AG04450 (cell line): ENCODE measurements at places on chromosomes 11 and 22.

- peak; percentile 16 for DNase-seq
Measured at GRCh38 chr11:126878913-126879482, 121.6 kb downstream of the KIRREL3 start.

DNA sequence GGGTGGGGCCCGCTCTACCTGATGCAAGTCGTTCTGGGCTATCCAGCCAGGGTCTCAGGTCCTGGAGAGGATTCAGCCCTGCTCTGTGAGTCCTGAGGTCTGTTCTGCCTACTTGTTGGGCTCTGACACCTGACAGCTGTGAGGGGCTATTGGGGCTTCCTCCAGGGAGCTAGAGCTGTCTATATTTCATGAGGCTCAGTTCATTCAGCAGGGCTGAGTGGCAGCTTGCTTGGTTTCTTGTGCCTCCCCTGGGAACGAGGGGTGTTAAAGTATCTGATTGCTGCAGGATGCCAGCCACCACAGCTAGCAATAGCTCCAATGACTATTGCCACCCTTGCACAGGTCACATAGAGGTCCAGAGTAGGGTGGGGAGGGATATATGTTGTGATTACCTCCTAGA is 26.7 kb downstream of the INSC start:
- no peak for DNase-seq

- peak; percentile 45 for DNase-seq
Measured at GRCh38 chr11:75388386-75389275, 10.7 kb upstream of the RPS3 start.

DNA sequence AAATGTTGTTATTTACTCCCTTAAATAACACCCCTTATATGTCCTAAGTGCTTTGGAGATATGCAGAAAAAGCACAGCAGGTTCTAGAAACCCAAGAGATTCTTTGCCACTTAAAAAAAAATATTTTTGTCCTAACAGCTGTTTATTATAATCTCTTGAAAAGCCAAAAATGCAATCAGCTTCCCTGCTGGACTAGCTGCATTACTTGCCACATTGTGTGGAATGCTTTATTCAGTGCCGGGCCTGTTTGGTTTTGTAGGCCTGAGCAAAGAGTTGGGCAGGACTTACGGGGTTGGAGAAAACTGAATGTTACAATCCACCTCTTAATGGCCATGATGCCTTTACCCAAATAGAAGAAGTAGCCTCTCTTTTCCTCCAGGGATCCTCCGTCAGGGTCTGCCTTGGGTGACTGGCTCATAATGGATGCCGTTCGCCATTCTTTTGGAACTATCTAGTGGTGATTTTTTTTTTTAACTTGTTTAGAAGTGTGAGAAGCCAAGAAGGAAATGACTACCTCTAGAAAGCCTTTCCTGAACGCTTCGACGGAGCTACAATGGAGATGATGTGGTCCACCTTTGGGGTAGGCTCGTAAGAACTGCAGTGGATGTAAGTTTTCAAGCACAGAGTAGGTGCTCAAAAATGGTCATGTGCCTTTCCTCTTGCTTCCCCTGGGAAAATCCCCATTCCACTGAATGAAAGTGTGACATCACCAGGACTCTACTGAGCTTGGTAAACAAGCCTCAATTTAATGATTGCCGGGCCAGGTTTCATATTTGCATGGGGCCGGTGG is 241.3 kb upstream of the NCAM1 start:
- DNase-seq: no peak

GRCh38 chr22:36376265-36376664 is 11.5 kb downstream of the MYH9 start:
- DNase-seq: no peak

GRCh38 chr11:77515483-77515882 is 41.6 kb upstream of the PAK1 start:
- DNase-seq: no peak

DNA sequence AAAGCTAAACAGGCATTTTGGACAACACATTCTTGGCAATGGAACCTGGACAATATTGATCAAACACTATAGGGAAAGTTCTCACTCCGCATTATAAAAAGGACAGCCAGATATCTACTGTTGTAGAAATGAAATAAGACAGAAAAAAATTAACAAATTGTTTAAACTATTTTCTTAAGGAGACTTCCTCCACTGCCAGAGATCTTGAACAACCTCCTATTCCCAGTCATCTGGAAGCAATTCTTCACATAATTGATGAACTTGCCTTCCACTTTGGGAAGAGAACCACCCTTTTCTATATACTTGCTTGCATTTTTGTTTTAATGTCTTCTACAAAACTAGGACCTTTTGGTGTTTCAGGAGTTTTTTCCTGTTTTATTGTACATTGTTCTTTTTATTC is 216.1 kb downstream of the CASP12 start:
- DNase-seq: no peak

- DNase-seq: peak; percentile 51
Measured at GRCh38 chr11:119373921-119374631, 7.4 kb downstream of the USP2 start.

GRCh38 chr22:39690881-39691605 is 120.5 kb downstream of the CACNA1I start:
- DNase-seq: no peak
